ENCODE measurements at places on chromosomes 7 and 10.

- no peak for DNase-seq
These were observed 703.5 kb upstream of the SEMA3D start for GRCh38 chr7:85890244-85890811.

DNA sequence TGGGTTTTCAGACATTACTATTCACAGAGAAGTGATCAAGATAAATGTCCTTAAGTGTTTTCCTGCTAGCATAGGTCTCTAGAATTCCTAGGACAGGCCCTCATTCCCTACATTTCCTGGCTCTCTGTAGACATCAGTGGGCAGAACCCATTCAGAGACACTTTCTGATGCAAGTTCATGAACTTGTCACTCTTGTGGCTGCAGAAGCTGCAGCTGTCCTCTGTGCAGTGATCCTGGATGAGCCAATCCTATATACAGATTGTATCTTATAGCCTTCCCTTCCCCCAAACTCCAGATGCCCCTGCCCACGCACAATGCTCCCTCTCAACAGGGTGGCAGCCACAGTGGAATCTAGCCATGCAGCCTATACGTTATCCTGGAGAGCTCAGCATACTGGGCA is 12.6 kb upstream of the GRB10 start:
- DNase-seq: no peak

GRCh38 chr7:139656387-139656786 is 121.4 kb downstream of the HIPK2 start:
- no peak for DNase-seq

DNA sequence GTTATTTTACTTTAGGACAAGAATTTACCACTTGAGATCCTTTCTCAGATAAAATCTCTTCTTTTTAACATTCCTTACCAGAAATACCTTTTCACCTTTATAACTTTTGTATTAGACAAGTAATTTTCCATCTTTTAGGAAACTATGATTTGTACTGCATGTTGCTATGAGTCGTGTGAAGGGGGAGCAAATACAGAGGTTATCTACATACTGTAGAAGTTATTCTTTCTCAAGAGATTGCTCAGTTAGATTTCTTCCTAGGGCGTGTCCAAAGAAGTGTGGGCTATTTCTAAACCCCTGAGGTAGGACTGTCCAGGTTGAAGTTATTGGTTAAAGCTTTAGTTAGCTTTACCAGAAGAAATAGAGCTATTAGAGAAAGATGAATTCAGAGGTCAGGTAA is 30.2 kb upstream of the ARHGAP12 start:
- DNase-seq: no peak

GRCh38 chr7:2566890-2567678 is 8.3 kb downstream of the IQCE start:
- DNase-seq: no peak

- no peak for DNase-seq
These were observed 951.0 kb downstream of the LRMDA start for GRCh38 chr10:76382381-76382851.

All from suprapubic skin (tissue), 4 donors.